ENCODE measurements at places on chromosomes 2 and 18.
A peak's percentile ranks its signal among the peaks of the same experiment; 100 is the strongest.

- DNase-seq = no peak
Observed at GRCh38 chr2:206823178-206823577, 57.8 kb downstream of the FASTKD2 start.

DNA sequence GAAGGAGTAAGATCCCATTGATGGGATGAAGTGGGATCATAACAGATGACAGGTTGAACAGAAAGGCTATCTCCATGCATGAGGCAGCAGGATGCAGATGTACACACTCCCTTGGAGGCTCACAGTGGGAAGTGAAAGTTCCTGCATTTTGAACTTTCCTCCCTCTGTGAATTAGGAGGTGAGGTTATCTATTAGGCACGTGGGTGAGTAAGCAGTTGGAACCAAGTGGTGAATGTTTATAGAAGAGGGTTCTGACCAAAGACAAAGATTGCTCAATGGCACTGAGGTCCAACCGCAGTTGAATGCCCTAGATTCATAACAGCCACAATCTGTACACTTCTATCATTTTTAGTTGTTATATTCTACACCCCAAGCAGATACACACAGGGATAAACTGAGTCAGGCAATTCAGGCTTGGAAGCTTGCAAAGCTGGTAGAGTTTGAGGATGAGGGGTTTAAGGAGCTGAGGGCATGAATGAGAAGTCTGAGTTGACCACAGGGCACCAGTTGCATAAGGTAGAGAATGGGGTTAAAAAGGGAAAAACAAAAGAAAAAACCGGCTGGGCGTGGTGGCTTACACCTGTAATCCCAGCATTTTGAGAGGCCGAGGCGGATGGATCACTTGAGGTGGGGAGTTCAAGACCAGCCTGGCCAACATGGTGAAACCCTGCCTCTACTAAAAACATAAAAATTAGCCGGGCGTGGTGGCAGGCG is 7.1 kb upstream of the KCMF1 start:
- no peak for DNase-seq

DNA sequence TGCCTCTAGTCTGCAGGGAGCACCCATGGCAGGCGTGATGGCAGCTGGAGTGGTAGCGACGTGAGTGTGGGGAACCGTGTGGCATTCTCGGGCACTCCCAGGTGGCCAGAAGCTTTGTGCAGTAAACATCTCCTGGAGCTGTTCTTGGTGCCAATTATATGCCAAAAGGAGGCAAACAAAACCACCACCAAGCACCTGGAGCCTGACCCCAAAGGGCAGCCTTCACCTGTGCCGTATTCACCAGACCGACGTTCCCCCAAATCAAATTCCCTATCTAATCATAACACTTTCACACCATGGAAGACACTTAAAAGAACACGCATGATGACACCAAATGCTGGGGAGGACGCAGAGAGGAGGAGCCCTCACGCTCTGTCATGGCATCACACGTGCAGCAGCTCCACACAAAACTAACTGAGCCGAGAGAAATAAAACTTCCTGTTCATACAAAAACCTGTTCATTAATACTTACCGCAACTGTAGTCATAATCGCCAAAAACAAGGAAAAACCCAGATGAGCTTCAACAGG is 123.6 kb downstream of the EIPR1 start:
- no peak for DNase-seq

GRCh38 chr18:12598181-12598930 is 59.6 kb downstream of the SPIRE1 start:
- DNase-seq = no peak

DNA sequence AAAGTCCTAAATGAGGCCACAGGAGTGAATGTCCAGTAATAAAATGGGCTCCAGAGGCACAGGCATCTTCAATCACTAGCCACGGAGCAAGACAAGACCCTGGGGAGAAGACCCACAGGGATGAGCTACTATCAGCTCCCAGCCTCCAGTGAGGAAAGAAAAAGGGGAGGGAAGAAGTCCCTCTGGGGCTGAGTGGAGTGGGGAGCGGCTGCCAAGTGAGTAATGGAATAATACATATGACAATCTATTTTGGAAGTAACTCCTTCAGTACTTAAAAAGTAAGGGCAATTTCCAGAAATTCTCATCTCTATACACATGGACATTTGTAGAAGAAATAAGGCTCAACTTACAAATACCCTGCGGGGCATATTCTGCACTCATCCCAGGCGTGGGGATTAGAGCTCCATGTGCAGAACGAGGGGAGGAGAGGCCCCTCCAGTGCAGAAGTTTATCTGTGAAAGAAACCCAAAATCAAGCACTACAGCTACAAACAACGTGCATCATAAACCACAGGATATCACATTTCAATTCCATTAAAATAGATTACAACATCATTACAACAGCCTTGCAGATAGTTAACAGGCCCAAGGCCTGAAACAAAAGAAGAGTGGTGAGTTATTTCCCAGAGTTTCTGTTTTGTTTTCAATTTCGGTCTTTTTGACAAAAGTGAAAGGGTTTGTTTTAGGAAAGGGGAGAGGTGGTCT is 84.9 kb downstream of the BCL11A start:
- no peak for DNase-seq

GRCh38 chr2:239780236-239780994 is 244.7 kb downstream of the NDUFA10 start:
- peak; percentile 9 for DNase-seq

DNA sequence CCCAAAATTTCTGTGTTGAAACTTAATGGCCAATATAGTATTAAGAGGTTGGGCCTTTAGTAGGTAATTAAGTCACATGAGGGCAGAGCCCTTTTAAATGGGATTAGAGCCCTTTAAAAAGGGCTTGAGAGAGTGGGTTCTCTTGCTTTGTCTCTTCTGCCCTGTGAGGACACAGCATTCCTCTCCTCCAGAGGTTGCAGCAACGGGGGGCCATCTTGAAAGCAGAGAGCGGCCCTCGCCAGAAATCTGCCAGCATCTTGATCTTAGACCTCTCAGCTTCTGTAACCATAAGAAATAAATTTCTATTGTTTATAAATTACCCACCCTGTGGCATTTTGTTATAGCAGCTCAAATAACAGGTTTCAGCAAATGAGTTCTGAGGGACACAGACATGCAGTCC is 305.0 kb upstream of the LRP1B start:
- DNase-seq = no peak

GRCh38 chr2:134395779-134396178 is 141.9 kb downstream of the MGAT5 start:
- DNase-seq = no peak

DNA sequence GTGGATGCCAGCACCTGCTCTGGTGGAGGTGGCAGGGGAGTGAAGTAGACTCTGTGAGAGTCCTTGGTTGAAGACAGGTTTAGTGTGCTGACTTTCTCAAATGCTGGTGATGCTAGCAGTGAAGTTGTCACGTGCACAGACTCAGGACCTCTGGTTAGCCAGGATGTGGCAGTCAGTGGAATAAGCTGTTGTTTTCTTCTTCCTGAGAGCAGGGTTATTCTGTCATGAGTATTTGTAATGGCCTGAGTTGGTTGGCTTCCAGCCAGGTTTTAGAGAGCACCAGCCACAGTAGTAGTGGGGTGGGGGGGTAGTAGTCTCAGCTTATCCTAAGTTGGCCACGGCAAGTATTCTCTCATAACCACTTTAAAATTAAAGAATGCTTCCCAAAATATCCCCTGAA is 238.5 kb upstream of the FBXO11 start:
- DNase-seq = no peak

- no peak for DNase-seq
Observed at GRCh38 chr2:230772156-230772555, 59.5 kb downstream of the CAB39 start.

- no peak for DNase-seq
Observed at GRCh38 chr18:55448420-55448819, 139.6 kb downstream of the TCF4 start.

- DNase-seq = no peak
Observed at GRCh38 chr2:8019934-8020333, 661.9 kb upstream of the ID2 start.

DNA sequence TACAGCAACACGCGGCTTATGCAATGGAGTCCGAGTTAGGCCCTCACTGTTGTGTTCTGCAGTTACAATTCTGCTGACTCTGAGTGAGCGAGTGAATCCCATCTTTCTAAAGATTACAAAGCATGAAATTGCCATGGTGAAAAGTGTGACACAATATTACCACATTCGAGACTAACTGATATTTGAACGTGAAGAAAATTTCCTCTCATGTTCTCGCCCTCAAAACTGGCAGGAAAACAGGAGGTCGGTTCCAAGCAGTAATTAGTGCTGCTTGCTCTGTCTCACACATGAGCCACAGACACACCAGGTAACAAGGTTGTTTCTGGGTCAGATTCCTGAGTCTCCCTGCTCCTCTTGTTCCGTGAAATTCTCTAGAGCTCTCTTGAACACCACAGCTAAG is 93.7 kb upstream of the RIOK3 start:
- DNase-seq = no peak

DNA sequence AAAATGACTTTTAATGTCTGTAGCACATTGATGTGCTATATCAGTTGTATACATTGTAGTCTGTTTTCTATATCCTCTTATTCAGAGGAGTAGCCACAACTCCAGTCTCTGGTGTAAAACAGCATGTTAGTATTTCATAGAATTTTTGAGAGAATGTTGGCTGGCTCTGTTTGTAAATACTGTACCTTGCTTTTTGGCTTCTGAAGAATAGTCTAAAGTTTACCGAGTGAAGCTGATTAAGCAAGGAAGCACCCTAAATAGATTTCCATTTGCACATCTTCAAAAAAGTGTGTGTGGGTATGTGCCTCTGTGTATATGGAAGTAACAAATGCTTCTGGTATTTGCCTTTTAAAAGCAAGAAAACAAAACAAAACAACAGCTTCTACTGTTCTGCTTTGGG is 50.5 kb downstream of the MAP4K4 start:
- DNase-seq = no peak

DNA sequence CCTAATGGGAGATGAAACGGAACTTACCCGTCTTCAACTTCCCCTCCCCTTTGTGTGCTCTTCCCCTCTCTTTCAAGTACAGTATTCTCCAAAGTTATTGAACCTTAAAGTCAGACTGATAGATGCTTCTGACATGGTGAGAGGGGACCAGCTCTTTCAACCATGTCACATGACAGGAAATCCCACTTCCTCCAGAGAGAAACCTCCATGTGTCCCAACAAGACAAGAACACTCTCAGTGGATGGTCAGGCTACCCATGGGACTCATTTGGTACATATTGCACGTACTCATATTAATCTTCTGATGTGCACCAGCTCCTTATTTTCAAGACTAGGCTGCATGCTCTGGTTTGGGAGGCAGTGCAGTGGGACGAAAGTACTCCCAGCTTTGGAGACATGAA is 44.6 kb upstream of the REG3G start:
- DNase-seq = no peak

DNA sequence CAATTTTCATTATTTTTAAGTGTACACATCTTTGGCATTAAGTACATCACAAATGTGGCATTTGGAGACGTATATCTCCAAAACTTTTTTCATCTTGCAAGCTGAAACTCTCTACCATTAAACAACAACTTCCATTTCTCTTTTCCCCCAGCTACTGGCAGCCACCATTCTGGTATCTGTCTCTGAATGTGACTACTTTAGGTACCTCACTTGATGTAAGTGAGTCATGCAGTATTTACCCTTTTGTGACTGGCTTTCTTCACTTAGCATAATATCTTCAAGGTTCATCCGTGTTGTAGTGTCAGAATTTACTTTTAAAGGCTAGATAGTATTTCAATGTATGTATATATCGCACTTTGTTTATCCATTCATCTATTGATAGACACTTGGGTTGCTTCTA is 17.0 kb downstream of the BABAM2 start:
- no peak for DNase-seq

GRCh38 chr2:160257743-160258491 is 57.8 kb upstream of the ITGB6 start:
- no peak for DNase-seq

GRCh38 chr2:8312861-8313830 is 368.7 kb upstream of the ID2 start:
- no peak for DNase-seq

DNA sequence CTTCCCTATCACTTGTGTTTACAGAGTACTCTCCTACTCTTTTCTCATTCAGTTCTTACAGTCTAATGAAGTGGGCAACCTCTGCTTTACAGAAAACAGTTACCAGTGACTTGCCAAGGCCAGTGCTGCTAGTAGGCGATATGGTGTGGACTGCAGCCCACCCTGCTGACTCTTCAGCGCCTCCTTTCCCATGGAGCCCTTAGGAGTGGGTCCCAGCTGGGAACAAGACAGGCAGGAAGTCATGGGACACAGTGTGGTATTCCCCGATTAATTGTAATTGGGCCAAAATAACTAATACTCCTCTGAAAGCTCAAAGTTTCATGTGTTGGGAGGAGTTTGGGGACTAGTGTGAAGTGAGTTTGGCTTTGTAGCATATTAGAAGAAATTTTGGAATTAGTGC is 120.1 kb upstream of the EML6 start:
- no peak for DNase-seq

DNA sequence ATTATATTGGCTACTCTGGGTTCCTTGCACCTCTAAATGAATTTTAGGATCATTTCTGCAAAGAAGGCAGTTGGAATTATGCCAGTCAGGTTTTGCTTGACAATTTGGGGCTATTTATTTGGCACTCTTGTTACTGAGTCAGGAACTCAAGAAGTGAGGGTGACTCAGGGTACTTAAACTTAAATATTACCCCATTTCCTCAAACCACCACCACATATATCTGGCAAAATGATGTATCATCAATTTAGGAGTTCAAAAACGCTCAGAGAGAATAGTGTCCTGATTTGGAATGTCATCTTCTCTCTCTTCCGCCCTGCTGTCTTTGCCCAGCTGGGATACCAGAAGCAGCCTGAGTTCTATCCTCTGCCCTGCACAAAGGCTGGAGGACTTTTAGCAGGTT is 2.4 kb upstream of the THNSL2 start:
- no peak for DNase-seq

GRCh38 chr2:225494100-225494459 is 94.6 kb downstream of the NYAP2 start:
- DNase-seq = no peak

- DNase-seq = no peak
Observed at GRCh38 chr2:186201371-186201770, 284.7 kb upstream of the ZC3H15 start.

GRCh38 chr18:36543991-36544725 is 246.6 kb downstream of the FHOD3 start:
- no peak for DNase-seq

DNA sequence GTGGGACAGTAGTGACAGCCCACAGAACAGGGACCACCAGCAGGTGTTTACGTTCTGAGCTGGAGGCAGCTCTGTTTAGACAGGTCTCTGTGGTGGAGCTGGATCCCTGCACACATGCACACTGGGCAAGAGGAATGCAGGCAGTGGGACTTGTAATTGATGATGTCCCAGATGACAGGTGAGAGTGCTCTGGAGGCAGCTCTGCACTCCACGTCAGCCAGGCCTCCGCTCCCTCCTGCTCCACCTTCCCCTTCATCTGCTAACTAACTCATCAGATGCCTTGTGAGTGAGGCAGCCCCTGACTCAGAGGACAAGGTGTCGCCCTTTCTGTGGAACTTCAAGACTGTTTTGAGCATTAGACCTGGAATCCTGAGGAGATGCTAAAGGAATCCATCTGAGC is 53.2 kb downstream of the SH3YL1 start:
- DNase-seq = no peak

GRCh38 chr2:144349674-144350073 is 170.2 kb downstream of the ZEB2 start:
- DNase-seq = no peak

Measured in activated T-cell treated with anti-CD3 and anti-CD28 coated beads, Interleukin-2, amount 50 U/mL, for 1 hour (primary cell).